ENCODE measurements at places on chromosomes 12 and 14.

DNA sequence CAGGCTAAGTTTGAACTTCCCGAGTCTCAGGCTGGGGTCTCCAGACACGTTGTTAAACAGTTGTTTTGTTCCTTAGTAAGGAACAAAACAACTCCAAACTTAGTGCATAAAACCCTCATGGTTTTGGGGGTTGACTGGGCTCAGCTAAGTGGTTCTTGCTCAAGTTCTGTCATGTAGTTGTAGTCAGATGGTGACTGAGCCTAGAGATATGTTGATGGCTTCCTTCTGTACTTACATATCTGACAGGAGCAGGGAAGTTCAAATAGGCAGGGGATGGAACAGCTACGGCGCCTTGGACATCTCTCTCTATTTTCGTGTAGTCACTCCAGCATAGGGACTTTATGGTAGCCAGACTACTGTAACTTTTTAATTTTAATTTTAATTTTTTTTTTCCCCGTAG is 45.7 kb downstream of the SPATS2 start:
- no peak for DNase-seq

DNA sequence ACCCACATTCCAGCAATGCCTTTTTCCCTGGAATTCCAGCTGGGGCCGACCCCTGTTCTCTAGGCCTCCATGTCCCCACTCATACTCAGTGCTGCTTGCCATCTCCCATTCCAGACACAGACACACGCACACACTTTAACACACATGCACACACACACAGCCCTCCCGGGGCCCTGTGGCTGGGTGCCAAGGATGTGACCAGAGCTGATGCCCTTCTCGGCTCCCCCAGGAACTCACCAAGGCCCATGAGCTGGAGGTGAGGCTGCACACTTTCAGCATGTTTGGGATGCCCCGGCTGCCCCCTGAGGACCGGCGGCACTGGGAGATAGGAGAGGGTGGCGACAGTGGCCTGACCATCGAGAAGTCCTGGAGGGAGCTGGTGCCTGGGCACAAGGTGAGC is 4.3 kb downstream of the PLEKHG6 start:
- no peak for DNase-seq

DNA sequence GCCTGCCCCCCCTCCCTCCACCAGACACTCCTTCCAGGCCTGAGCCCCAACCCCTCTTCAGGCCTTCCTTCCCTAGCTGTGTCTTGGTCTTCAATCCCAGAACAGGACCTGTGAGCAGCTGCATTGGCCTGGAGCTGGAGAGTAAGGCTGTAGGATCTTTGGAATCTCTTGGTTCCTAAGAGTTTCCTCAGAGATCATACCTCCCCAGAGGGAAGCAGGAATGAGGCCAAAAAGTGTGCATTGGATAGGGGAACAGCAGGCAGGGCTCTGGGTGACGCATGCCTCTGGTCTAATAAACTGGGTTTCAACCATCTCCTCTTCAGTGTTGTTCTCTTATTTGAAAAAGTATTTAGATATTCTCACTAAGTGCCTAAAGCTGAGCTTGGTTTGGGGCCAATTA is 1.8 kb upstream of the SMARCD1 start:
- no peak for DNase-seq

DNA sequence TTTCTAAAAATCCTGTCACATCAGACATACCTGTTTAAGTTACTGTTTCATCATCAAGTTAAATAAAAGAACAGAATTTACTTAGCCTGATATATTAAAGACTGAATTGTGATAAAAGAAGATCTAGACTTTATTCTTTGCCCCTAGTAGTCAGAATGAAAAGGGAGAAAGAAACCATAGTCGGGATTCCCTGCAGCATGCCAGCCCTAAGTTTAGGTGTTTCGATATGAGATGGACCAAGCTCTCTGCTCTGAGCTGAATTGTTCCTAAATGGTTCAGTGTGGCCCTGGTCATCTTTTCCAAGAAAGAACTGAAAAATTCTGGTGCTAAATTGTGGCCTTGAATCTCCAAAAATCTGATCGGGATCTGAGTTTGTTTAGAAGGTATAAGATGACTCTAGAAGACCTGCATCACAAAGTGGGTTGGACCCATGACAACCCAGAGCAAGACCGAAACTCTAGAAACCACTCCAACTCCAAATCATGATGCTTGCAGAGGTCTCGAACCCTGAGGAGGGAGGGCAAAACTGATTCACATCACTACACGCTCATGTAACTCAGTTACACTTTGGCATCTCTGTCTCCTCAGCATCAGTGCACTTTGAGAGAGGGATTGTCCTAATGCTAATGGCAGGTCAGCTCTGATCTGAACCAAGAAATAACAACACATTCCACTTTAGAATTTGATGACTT is 15.7 kb downstream of the PTGER2 start:
- no peak for DNase-seq

- no peak for DNase-seq
Measured at GRCh38 chr12:48787791-48788523, 932 bp downstream of the ADCY6 start.

- DNase-seq: no peak
Measured at GRCh38 chr12:13342971-13343370, 146.4 kb downstream of the EMP1 start.

- no peak for DNase-seq
Measured at GRCh38 chr14:32618991-32619390, 289.9 kb downstream of the AKAP6 start.

- no peak for DNase-seq
Measured at GRCh38 chr14:92729634-92730358, 18.6 kb downstream of the LGMN start.

All from right hindlimb (tissue), 1 donor.